GM23338 (cell line): ENCODE measurements at places on chromosomes 13 and 19.

DNA sequence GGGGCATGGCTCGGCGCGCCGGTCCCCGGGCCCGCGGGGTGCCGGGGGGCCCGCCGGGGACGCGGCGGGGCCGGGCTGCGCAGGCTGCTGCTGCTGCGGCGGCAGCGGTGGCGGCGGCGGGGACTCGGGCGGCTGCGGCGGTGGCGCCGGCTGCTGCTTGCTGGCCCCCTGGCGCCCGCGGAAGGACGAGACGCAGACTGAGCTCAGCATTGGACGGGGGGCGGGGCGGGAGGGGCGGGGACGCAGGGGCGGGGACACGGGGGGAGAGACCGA is 368 bp downstream of the KCNC3 start:
- no peak for DNase-seq

DNA sequence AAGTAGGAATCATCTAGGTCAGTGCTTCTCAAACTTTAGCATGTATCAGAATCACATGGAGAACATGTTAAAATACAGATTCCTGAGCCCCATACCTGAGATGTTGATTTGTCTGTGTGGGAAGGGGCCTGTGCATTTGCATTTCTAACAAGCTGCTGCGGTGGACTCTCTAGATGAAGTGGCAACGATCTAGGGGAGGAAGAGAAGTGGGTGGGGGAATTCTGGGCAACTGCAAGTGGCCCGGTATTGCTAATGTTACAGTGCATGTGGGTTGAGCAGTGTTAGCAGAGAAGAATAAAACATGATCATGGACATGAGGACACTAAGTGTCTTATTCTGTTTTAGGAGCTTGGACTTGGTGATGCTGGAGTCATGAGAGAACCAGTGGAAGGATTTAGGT is 329.0 kb downstream of the OLFM4 start:
- DNase-seq = no peak

- DNase-seq = peak; percentile 57
Measured at GRCh38 chr19:14113762-14114414, 3.7 kb downstream of the PRKACA start.

- DNase-seq = no peak
Measured at GRCh38 chr13:39484506-39485313, 118.3 kb downstream of the LHFPL6 start.

DNA sequence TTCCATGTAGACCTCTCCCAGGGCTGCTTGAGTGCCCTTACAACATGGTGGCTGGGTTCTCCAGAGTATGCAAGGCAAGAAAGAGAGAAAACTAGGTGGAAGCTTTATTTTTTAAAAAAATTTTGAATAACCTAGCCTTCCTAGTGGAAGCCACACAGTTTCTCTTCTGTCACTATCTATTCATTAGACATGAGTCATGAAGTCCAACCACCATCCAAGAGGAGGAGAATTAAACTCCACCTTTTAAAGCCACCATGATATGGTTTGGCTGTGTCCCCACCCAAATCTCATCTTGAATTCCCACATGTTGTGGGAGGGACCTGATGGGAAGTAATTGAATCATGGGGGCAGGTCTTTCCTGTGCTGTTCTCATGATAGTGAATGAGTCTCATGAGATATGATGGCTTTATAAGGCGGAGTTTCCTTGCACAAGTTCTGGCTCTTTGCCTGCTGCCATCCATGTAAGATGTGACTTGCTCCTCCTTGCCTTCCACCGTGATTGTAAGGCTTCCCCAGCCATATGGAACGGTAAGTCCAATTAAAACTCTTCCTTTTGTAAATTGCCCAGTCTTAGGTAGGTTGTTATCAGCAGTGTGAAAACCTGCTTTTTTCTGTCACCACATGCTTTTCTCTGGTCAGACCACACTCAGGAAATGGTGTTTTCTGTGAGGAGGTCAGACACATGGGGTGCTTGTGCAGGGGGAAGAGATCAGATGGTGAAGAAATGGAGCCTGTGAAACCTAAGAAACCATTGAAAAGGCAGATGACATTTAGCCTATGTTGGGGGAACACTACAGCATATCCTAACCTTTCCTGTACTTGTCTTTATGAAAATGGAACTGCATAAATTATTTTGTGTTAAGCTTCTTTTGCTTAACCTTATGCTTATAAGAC is 57.7 kb downstream of the ANKRD10 start:
- DNase-seq = no peak

DNA sequence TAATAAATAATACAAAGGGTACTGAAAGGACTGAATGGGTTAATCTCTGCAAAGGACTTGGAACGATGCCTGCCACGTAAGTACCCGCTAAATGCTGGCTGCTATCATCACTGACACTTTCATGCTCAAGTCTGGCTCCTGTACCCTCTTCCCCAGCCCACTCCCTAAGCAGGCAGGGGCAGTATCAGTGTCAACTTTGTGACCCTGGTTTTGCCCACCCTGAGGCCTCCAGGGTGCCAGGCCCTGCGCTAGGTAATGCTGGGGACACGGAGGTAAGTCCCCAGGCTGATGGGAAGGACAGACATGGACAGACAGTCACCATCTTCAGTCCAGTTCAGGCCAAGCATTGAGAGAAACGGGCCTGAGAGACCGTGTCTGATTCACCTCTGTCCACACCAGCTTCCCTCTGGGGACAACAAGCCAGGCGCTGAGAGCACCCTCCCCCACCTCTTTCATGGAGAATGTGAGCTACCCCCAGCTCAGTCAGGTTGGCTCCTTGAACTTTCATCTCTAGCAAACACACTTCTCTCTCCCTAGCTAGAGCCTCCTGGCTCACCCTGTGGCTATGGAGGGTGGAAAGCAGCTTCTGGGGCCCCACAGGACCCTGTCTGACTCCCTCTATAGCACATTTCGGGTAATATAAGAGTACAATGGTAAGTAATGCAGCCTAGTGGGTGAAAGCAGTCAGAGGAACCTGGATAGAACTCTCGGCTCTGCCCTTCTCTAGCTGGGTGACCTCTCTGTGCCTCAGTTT is 800 bp downstream of the ETFB start:
- peak; percentile 39 for DNase-seq

DNA sequence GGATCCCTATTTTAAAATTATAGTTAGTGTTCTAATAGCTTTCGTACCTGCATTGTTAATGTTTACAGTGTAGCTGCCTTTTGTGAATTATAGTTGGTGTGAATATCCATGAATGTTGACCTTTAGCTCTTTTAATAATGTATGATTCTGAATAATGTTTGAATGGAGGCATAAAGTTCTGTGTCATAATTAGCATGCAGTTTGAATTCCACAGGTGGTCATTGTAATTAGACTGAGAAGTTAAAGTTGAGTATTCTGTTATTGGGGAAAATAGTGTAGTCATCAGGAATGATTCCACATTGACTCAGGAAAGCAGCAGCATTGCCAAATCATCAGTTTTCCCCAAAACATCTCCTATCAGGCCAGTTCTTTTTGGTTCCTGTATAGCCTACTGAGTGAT is 12.1 kb downstream of the GPR18 start:
- no peak for DNase-seq

DNA sequence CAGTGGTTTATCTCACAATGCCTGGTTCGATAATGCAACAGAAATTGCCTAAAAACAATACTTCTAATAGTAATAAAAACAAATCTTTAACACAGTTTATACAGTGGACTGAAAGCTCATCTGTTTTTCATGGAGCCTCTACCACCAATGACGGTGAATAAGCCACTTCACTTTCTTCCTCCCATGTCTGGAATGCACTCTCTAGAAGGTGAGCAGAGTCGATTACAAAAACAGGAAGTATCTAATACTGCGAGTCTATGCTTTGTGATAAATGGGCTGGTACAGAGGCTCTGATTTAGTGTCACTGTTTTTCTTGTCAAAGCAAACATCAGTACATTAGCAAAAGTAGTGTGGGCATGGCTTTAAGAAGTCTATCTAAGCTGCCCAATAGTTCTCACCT is 1348.6 kb upstream of the SLC10A2 start:
- DNase-seq = no peak

DNA sequence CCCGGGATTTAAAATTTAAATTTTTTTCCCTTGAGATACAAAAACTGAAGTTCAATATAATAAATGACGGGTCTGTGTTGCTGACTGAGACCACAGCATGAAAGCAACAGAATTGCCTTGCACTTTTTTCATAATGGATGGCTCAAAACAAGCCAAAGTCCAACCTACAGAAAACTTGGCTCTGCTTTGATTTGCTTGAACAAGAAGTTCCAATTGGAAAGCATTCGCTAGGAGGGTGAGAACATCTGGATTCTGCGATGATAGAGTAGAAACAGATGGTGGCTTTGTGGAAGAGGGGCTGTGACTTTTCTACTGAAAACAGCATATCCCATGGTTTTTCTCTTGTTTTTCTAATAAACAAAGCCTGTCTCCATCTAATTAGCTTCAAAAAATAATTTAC is 46.4 kb downstream of the THSD1 start:
- no peak for DNase-seq

- DNase-seq = peak; percentile 27
Measured at GRCh38 chr13:109140479-109141349, 511.3 kb downstream of the MYO16 start.

DNA sequence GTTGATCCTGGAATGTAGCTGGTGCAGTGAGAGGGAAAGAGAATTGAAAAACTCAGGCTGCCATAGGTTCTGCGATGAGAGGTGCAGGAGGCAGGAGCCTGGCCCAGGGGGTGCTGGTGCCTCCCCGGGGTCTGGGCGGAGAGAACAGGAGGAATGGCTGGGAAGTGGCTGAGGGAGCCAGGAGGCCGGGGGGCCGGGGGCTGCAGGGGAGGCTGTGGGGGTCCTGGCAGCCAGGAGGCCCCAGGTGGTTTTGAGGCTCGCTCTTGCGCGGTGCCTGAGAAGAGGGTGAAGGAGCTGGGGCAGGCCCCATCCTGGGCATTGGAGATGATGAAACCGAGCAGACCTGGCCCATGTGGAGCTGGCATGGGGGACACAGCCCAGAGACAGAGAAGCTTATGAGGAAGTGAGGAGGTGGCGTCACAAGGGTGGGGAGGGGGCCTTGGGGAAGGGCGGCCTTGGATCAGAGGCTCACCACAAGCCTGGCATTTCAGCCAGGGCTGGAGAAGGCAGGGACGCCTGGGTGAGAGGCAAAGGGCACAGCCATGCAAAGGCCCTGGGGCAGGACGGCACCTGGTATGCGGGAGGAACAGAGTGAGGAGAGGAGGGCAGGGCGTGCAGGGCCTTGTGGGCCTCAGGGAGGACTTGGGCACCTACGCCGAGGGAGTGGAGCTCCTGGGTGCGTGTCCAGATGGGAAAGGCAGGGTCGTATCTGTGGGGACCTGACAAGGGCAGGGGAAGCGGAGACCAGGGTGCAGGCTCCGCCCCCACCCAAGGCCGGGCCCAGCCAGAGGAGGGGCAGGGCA is 1.3 kb upstream of the TEKTIP1 start:
- no peak for DNase-seq
